Brain pericyte (primary cell): ENCODE measurements at places on chromosomes 1 and 21.

- DNase-seq, result no peak
Observed at GRCh38 chr1:195637539-195637938, 970.7 kb downstream of the KCNT2 start.

- DNase-seq, result no peak
Observed at GRCh38 chr1:200837931-200838571, 34.7 kb upstream of the GPR25 start.

- DNase-seq, result no peak
Observed at GRCh38 chr1:176854758-176855745, 309.5 kb downstream of the ASTN1 start.

- no peak for DNase-seq
Observed at GRCh38 chr1:37634244-37634991, at the start of gene RSPO1. RSPO1 (minus strand) TSS chr1:37634892; CDS start chr1:37629661, 5,231 bp downstream.

DNA sequence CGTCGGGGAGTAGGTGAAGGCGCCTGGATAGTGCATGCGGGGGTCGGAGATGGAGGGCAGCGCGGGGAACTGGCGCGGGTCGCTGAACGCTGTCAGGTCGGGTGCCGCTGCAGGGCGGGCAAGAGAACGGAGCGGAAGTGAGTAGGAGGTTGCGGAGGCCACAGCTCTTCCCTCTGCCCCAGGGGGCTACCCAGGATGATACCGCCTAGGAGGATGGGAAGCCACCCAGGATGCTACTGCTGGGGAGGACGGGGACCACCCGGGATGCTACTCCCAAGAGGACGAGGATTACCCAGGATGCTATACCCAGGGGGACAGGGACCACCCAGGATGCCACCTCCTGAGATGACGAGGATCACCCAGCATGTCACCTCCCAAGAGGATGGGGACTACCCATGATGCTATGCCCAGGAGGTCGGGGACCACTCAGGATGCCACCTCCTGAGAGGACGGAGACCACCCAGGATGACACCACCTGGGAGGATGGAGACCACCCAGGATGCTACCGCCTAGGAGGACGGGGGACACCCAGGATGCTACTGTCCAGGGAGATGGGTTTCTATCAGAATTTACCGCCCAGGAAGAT, 123.8 kb downstream of the CLIC6 start:
- no peak for DNase-seq

GRCh38 chr1:29650041-29650400, 413.7 kb downstream of the PTPRU start:
- DNase-seq, result no peak

GRCh38 chr1:27341525-27342252, at the start of gene SYTL1:
SYTL1 (plus strand) TSS chr1:27342022; CDS start chr1:27345335, 3,313 bp downstream.
- DNase-seq, result no peak

GRCh38 chr1:31273619-31274018, 23.0 kb downstream of the SNRNP40 start:
- no peak for DNase-seq

- no peak for DNase-seq
Observed at GRCh38 chr1:45014321-45015028, 2.4 kb downstream of the UROD start.

DNA sequence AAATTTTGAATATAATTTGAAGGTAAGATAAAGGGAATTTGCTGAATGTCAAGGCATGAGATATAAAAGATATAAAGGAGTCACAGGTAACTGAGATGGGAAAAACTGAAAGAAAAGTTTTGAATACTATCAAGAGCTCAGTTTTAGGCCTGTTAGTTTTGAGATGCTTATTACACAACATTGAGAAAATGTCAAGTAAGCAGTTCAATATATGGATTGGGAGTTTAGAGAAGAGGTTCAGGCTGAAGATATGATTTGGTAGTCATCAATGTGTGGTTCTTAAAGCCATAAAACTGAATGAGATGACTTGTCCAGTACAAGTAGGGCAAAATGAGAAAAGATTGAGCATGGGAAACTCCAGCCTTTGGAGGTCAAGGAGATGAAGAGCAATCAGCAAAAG, 4.7 kb upstream of the RNPC3 start:
- no peak for DNase-seq

DNA sequence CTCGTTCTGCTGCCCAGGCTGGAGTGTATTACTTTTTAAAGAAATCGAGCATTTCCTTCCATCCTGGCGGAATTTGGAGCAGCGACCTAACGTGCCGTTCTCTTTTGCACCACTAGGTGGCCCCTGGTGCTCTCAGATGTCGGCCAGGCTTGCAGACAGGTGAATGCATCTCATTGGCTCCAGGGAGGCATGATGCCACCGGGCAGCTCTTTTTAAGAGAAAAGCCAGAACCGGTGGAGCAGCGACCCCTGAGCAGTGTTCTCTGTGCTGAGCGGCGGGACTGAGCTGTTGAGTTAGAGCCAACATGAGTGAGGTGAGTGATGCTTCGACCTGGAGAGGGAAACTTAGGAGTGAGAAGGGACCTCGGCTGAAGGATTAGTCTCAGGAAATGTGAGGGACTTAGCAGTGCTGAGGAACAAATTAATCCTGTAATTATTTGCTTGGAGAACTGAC, at the start of gene PCP4:
Gene PCP4, plus strand, starts transcription at position 241 of the 453 bp plus-strand sequence. Its CDS starts 64 bp downstream, at position 305.
- DNase-seq, result no peak

DNA sequence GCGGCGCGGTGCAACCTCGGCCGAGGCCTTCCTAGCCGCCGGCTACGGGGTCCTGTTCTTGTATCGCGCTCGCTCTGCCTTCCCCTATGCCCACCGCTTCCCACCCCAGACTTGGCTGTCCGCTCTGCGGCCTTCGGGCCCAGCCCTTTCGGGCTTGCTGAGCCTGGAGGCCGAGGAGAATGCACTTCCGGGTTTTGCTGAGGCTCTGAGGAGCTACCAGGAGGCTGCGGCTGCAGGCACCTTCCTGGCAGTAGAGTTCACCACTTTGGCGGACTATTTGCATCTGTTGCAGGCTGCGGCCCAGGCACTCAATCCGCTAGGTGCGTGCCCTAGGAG, 379 bp downstream of the PPCS start:
- DNase-seq, result peak; percentile 11

DNA sequence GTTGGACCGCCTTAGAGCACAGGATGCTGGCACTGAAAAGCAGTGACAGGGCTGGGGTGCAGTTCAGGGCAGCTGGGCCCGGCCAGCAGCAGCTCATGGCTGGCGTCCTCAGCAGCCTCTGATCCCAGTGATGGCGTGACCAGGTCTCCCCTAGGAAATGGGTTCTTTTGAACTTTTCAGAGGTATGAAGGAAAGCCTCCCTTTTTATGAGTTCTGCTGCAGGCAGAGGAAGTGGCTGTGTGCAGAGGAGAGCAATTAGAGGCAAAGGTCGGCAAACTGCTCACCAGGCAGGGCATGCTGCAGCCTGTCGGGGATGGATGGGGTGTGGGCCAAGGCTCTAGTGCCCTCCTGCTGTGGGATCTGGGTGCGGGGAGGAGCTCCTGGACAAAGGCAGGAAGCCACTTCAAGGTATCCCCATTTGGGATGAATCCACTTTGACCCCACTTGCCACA, 45.6 kb upstream of the RAB4A start:
- no peak for DNase-seq

DNA sequence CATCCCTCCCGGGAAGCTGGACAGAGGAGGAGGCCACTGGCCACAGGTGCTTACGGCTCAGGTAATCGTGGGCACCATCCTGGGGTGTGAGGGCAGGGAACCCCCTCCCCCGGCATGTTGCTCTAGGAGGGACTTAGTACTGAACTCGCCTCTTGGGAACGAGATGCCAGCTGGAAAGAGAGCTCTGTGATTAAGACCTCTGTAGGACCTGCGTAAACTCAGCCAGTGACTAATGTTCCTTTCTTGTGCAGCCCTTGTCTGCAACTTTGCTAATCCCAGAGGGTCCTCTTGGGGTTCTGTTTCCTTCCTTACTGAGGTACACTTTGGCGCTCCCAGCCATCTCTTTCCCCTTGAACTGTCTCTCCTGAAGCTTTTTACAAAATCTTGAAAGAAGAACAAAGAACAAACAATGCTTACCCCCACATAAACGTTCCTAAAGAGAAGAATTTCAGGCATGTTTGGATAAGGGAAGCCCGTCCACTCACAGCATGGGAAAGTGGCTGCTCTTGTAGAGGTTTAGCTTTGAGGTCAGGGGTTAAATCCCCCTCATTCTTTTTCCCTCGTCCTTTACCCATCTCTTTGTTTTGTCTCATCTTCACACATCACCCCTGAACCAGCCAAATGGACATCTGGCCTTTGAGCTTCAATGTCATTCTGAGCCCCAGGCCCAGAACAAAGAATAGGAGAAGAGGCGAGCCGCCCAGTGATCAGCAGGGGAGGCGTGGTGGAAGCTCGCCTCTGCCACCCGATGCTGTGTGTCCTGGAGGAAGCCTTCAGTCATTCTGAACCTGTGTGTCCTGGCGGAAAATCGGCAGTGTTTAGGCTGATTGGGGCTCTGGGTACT, 37.4 kb downstream of the CITED4 start:
- no peak for DNase-seq

GRCh38 chr1:223405507-223405906, 12.3 kb downstream of the CCDC185 start:
- no peak for DNase-seq

- DNase-seq, result no peak
Observed at GRCh38 chr1:208741296-208741695, 497.1 kb upstream of the PLXNA2 start.

DNA sequence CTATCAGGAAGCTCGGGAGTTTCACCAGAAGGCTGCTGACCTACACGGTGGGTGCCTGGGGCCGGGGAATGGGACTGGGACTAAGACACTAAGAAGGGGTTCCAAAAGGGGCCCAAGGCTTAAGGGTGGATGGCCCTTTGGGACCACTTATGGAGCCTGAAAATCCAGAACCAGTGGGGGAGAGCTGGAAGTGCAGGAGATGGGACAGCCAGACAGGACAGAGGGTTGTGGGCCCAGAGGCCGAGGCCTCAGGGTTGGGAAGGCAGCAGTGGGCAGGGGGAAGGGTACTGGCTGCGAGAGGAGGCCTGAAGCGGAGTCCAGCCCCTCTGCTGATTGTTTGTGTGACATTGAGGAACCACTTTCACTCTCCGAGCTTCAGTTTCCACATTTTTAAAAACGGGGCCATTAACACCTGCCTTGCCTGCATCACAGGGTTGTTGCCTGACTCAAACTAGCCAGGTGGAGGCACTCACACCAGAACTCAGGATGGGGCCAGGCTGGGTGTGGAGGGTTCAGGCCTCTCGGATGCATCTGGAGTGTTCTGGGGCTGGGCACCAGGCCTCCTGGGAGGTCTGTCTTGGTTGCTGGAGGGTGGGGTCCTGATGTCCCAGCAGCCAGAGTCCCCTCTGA, 3.0 kb downstream of the TTC24 start:
- no peak for DNase-seq

DNA sequence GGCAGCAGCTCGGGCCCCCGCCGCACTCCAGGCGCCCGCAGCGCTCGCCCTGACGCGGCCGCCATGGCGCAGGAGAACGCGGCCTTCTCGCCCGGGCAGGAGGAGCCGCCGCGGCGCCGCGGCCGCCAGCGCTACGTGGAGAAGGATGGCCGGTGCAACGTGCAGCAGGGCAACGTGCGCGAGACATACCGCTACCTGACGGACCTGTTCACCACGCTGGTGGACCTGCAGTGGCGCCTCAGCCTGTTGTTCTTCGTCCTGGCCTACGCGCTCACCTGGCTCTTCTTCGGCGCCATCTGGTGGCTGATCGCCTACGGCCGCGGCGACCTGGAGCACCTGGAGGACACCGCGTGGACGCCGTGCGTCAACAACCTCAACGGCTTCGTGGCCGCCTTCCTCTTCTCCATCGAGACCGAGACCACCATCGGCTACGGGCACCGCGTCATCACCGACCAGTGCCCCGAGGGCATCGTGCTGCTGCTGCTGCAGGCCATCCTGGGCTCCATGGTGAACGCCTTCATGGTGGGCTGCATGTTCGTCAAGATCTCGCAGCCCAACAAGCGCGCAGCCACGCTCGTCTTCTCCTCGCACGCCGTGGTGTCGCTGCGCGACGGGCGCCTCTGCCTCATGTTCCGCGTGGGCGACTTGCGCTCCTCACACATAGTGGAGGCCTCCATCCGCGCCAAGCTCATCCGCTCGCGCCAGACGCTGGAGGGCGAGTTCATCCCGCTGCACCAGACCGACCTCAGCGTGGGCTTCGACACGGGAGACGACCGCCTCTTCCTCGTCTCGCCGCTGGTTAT, 2.8 kb downstream of the KCNJ9 start:
- no peak for DNase-seq

- no peak for DNase-seq
Observed at GRCh38 chr1:65083263-65083896, 64.6 kb upstream of the AK4 start.
